SW480 (cell line): ENCODE measurements at places on chromosomes 11 and 22.

GRCh38 chr11:106480581-106481190, 403.2 kb downstream of the AASDHPPT start:
- peak; percentile 9 for DNase-seq

- no peak for DNase-seq
Measured at GRCh38 chr11:34280945-34281872, 76.6 kb downstream of the ABTB2 start.

GRCh38 chr11:65492637-65493366, 6.0 kb upstream of the MALAT1 start:
- peak; percentile 66 for DNase-seq

DNA sequence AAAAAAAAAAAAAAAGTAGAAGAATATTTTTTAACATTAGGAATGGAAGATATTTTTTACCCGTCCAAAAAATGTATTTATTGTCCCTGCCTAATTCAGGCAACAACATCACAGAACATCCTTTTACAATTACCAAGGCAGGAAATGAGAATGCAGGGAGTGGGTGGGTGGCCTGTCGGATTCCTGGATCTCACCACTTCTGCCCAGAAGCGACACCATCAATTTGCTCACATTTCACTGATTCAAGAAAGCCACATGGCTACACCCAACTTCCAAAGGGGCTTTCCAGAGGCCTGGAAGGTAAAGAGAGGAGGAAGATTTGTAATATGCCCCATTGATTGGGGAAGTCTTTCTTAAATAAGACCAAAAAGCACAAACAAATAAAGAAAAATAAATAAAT, 93.8 kb upstream of the CLPB start:
- no peak for DNase-seq
